ENCODE measurements at places on chromosomes 6 and 20. TPM values are rescaled to one million over a fixed set of nuclear protein-coding genes. Genes with fewer than 3 reads are reported as not detected.

Gene CTAGE9
- total RNA-seq = not detected

Gene SYTL3
- 0.76 TPM for total RNA-seq

Gene TRAM2
- 10.6 TPM for total RNA-seq

Gene PTK6
- total RNA-seq = under 0.01 TPM

Gene PAK1IP1
- total RNA-seq = 12.5 TPM

Gene EDN3
- not detected for total RNA-seq

Gene XKR7
- total RNA-seq = not detected

Gene C4A
- total RNA-seq = 1.0 TPM

Gene OTOR
- not detected for total RNA-seq

Gene PEDS1
- 9.2 TPM for total RNA-seq

Gene UBE2C
- 3.3 TPM for total RNA-seq

Gene TRIM15
- not detected for total RNA-seq

Gene LY6G5C
- 1.4 TPM for total RNA-seq

Gene SLC12A5
- total RNA-seq = 0.34 TPM

Gene CRISP3
- not detected for total RNA-seq
